ENCODE measurements at places on chromosomes 7 and 10.

GRCh38 chr7:119270644-119271043 is 1002.3 kb upstream of the KCND2 start:
- DNase-seq = no peak

- peak; percentile 57 for DNase-seq
Observed at GRCh38 chr10:83023662-83024061, 1115.6 kb upstream of the GHITM start.

DNA sequence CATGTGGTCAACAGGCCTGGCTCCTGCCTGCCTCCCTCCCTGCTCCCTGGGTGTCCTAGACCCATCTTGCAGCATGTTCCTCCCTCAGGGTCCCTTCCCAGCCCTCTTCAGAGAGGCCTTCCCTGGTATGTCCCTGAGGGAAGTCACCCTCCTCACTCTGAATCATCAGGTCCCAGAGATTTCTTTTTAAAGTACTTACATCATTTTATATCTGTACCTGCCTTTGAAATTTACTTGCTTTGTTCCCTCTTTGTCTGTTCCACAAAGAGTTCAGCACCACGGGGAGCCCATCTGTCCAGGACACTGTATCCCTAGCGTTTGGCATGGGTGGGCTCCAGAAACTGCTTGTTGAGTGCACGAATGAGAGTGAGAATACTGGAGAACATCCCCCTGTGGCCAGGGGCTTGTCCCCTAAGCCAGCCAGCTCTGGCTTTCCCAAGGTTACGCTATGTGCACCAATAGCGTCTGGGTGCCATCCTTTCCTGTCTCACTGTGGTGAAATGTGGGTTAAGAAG is 50.6 kb upstream of the IGFBP3 start:
- no peak for DNase-seq

DNA sequence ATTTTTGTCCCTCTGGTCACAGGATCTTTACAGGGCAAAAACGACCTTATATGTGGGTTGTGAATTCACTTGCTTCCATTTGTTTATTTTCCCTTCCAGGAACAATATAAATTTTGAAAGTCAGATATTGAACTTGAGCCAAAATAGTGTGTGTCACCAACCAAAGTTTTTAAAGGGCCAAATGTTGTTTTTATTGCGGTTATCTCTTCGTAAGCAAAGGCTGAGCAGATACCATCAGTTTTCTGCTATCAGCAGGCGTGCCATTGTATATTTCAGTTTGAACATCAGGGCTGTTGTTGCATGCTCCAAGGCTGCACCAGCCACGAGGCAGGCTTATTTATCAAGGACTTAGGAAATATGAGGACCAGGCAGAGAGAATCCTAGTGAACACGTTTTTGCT is 160.3 kb downstream of the PAXIP1 start:
- no peak for DNase-seq

DNA sequence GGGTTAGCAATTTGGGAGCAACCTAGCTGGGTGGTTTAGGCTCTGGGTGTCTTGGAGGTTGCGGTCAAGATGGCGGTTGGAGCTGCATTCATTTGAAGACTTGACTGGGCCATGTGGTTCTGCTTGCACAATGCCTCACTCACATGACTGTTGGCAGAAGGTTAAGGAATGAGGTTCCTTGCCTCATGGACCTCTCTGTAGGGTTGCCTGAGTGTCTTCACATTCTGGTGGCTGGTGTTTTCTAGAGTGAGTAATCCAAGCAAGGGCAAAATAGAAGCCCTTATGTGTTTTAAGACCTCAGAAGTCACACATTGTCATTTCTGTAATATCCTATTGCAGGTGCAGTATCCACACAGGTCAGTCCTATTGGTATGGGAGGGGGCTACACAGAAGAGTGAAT is 52.0 kb downstream of the CDK14 start:
- DNase-seq = no peak

GRCh38 chr7:137801003-137801402 is 45.8 kb downstream of the DGKI start:
- peak; percentile 66 for DNase-seq

- DNase-seq = peak; percentile 23
Observed at GRCh38 chr10:127228195-127228787, 31.9 kb upstream of the INSYN2A start.

DNA sequence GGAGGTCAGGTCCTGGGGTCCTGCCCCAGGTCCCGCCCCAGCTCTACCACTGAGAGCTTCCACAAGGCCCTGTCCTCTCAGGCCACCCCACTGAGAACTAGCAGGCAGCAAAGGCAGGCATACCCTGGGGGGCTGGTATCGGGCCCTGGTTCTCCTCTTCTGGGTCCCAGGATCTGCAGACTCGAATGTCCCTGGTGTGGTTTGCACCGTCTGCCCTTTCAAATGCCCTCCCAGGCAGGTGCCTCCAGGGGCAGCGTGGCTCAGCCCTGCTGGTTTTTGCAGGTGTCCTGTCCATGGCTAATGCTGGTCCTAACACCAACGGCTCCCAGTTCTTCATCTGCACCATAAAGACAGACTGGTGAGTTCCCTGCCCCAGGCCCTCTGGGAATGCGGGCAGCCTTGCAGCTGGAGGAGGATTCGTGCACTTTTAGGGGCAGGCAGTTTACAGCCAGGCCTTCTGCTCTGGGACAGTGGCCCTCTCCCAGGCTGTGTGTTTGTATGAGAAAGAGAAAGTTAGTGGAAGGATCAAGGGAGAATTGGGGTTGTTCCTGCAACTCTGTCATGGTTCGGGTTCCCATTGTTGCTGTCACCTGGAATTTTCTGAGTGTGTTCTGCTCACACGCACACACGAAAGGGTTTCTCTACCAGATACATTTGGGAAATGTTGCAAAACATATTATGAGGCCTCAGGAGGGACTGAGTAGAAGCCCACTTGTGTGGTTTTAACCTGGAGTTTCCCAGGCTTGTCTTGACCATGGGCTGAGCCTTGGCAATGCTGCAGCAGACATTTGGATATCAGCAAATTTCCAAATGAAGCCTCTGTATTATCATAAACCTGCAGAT is 5.0 kb downstream of the PPIF start:
- no peak for DNase-seq

DNA sequence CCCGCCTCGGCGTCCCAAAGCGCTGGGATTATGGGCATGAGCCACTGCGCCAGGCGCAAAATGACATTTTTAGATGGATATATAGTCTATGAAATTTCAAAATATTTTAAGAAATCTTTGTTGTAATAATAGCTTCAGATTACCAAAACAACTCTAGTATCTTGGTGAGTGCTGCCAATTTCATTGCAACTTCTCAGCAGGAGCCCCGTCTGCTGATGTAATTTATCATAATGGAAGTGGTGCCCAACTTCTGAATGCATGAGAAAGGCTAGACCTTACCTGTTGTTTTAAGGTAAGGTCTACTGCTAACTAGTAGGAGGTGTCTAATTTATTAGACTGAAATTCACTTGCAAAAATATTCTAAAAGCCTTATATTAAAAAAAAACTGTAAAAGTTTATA is 20.0 kb downstream of the PDSS1 start:
- no peak for DNase-seq

- no peak for DNase-seq
Observed at GRCh38 chr10:17851611-17852010, 42.5 kb downstream of the MRC1 start.

GRCh38 chr7:117087639-117088396 is 134.5 kb downstream of the ST7 start:
- DNase-seq = no peak

- DNase-seq = peak; percentile 76
Observed at GRCh38 chr7:27994639-27995038, 186.0 kb downstream of the JAZF1 start.

DNA sequence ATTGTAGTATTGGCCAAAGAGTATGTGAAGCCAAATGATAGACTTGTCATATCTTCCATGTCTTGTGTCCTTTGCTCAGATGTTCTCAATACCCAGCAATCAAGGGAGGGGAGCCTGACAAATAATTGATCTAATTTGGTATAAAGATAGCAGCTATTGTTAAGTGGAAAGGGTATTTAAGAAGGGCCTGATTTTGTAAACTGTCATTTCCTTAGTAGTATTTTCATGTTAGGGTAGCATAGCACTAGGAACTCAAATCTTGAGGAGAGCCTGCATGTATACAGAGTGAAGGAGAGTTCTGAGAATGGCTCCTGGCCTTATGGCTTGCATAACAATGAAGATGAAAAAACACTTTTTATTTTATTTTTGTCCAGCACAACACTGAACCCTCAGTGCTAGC is 53.1 kb downstream of the GNAI1 start:
- DNase-seq = no peak

DNA sequence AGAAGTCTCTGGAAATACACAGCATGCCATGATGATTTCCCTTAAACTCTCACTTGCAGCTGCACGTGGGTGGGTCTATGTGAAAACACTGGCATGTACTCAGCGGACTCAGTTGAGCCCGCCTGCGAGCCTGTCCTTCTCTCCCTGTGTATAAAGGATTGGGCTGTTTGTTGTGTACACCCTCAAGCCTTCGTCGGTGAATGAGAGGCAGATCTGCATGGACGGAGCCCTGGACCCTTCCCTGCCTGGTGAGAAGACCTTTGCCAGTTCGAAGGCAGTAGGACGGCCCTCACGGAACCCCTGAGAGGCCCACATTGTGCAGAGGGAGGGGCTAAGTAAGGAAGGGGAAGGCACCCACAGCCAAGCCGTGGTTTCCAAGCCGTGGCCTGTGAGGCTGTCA is 121.2 kb downstream of the WDFY4 start:
- DNase-seq = no peak

DNA sequence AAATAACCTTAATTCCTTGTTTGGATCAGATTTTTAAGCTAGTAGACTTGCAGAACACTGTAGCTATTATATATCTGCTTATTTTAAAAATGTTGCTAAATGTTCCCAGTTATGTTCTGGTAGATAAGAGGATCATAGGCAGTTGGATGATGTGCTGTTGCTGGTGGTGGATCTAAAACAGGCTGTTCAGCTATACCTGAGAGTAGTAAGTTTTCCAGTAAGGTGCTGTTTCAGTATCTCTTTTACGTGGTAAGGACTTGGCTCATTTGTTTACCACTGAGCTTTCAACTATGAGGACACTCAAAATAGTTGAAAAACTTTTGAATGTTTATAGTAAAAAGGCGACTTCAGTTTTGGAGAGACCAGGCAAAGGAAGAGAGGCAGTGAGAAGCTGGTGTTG is 180.9 kb downstream of the CDK14 start:
- DNase-seq = no peak

- no peak for DNase-seq
Observed at GRCh38 chr7:159075563-159076238, 69.0 kb downstream of the VIPR2 start.

DNA sequence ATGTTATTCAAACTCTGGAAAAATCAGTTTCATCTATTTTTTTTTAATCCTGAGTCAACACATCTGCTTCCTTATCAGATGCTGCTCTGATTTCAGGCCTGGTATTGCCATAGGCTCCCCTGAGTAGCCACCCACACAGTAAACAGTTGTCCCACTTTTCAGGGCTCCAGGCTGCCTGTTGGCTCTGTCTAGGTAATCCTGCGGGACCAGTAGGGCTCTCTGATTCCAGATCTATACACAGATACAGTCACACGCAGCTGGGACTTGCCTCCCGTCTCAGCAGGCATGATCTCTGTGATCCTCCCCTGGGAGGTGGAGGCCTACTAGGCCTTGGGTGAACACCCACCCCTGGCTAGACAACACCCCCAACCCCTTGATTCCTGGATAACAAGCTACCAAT is 206.1 kb downstream of the CREB5 start:
- no peak for DNase-seq

GRCh38 chr7:133135451-133135850 is 53.6 kb upstream of the CHCHD3 start:
- peak; percentile 27 for DNase-seq

DNA sequence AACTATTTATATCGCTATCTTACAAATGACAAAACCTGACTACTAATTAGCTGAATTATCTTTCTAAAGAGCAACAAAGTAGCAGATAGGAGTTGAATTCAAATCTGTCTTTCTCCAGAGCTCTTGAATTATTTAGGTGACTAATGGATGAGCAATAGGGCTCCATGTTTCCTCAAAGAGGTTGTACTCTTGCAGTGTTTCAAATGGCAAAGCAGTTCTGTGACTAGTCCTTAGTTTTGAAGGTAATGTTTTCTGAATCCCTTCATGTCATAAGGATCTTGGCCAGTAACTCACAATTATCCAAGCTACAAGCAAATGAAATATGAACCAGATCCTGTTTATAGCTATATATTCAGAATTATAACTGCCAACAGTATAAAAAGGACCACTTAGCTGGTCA is 999.7 kb downstream of the NRG3 start:
- no peak for DNase-seq
